ENCODE measurements at places on chromosomes 1 and 21.

DNA sequence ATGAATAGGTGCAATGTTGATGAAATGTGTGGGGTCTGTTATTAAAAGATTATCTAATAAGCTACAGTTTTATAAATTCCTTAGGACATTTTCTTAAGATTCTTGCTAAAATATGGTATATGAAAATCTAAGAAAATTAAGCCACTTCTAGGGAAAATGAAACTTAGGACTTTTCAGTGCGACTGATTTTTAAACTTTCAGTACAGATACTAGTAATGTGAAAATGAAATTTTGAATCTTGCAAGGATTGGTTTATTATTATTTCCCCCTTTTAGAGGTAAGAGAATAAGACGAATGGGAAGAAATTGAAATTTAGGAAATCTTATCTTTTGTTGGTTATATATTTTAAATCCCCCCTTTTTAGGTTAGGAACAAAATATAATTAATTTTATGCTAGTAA, 16.4 kb downstream of the CAPZA1 start:
- no peak for DNase-seq

GRCh38 chr1:65042467-65042866, 76.1 kb upstream of the JAK1 start:
- DNase-seq: no peak

GRCh38 chr1:113531321-113531720, 141.0 kb downstream of the MAGI3 start:
- no peak for DNase-seq

DNA sequence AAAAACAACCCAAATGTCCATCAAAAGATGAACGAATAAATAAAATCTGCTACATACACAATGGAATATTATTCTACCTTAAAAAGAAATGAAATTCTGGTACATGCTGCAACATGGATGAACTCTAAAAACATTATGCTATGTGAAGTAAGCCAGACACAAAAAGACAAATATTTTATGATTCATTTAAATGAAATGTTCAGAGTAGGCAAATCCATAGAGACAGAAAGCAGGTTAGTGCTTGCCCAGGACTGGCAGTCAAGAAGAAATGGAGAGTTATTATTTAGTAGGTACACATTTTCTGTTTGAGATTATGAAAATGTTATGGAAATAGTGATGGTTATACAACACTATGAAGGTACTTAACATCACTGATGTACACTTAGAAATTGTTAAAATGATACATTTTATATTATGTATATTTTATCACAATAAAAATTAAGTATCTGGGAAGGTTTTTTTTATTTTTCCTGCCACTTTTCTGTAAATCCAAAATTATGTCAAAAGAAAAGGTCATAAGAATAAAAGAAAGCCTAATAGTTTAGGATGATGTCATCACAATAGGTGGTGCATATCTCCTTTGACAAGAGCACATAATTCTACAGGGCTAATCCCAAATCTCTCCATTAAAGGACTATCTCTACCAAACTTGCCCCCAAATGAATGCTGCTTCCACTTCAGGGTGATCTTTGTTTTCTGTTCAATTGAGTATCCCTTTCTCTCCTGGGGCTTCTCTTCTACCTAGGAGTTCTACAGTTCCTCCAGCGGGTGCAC, 40.2 kb upstream of the FCER1A start:
- no peak for DNase-seq

DNA sequence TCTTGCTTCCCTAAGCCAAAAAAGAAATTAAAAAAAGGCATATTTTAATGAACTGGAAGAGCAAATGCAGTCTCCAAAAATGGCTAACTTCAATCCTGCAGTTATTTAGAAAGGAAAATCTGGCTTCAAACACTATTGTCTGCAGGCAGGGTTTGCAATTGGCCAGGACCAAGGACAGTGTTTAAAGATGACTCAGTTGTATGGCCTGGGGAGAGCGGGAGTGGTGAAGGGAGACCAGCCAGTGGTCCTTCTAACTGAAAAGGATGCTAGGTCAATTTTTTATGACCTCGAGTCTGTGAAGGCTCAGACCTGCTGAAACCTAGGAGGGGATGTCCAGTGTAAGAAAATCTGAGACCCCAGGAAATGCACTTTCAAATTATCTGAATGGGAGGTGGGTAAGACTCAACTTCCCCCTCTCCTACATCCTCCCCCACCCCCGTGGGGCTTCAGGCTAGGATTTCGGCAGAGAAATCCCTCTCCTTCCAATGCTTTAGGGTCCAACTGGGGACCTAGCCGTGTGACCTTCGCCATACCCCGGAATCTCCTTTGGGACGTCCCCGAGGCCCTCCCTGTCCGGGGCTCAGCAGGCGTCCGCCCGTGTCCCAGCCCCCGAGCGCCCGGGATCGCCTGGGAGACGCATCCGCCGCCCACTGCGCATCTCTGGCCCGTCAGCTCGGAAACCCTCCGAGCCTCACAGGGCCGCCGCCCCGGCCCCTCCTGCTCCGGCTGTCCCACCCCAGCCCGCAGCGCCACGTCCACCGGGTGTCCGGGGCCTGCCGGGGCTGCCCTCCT, 602 bp upstream of the RIMKLA start:
- DNase-seq: no peak

- DNase-seq: no peak
Measured at GRCh38 chr1:229843627-229844238, 217.7 kb downstream of the URB2 start.

- DNase-seq: peak; percentile 39
Measured at GRCh38 chr1:108200687-108201051, 526 bp upstream of the SLC25A24 start.

GRCh38 chr1:44144962-44145756, 3.7 kb upstream of the KLF18 start:
- DNase-seq: no peak

DNA sequence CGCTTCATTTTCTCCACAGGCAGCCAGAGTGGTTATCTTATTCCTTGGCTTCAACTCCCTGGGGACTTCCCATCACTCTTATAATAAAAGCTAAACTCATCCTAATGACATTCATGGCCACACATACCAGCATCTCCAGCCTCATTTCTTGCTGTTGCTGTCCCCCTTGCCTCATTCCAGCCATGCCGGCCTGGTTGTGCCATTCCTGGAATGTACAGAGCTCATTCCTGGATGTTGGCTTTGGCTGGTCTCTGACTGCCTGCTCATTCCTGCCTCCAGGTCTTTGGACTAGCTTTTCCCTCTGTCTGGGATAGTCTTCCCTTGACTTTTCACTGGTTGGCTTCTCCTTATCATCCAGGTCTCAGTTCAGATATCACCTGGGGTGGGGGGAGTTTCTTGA, 2.4 kb upstream of the PEF1 start:
- DNase-seq: no peak

DNA sequence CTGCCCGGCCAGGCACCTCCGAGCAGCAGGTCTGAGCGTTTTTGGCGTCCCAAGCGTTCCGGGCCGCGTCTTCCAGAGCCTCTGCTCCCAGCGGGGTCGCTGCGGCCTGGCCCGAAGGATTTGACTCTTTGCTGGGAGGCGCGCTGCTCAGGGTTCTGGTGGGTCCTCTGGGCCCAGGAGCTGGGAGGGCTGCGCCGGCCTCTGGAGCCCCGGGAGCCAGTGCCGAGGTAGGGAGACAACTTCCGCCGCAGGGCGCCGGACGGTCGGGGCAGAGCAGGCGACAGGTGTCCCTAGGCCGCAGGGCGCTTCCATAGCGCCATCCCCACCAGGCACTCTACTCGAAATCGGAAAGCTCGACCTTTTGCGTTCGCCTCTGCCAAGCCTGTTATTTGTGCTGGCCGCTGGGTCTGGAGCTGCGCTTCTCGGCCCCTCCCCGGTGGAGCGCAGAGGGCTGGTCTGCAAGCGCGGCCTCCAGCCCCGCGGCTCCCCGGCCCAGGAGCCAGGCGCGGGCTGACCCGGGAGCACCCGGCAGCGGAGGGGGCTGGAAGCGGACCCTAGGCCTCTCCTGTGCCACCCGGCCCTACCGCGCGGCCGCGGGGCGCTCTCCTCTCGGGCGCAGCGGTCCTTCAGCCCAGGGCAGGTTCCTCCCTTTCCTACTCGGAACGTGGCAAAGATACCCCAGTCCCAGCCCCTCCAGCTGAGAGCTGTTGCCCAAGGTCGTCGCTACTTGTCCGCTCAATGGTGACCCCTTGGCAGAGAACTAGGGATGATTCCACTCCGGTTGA, 2.2 kb downstream of the SIM2 start:
- DNase-seq: no peak
